Naive B cell (primary cell): ENCODE measurements at places on chromosomes 1 and 21. TPM values are rescaled to one million over a fixed set of nuclear protein-coding genes. Genes with fewer than 3 reads are reported as not detected.

GRCh38 chr1:44433209-44433608, 28.2 kb downstream of the RNF220 start:
- no peak overlapping the region for H3K27ac ChIP-seq
- no peak for DNase-seq
- peaks cover 2% of the 10 kb centered on the region for H3K4me1 ChIP-seq
- no peak overlapping the region for H3K4me3 ChIP-seq
- H3K36me3 ChIP-seq: no peaks in the 10 kb centered on the region

Gene SPRR2E
- not detected for polyA plus RNA-seq

Gene LMOD1
- polyA plus RNA-seq: not detected

DNA sequence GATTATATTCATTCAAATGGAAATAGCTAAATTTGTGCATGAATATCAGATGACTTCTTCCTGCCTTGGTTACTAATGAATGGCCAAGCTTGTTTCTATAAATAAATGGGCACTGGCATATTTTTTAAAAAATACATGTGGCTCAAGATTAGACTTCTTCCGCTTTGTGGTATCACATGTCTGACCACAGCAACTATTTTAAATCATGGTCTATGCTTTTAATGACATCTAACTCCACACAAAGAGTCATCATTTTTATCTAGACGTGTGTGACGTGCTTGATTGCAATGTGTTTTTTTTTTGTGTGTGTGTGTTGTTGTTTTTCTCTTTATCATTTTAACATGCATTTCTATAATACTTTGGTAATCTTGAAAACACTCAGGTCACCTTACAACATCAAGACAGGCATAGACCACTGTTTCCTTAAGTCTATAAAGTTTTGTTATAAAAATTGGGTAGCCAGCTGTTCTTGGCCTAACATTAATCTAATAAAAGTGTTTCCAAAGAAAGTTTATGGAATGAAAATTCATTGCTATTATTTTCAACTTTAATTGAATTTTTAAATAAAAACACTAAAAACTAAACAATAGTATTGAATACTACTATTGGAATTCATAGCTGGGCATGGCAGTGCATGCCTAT, 29.5 kb downstream of the RGS1 start:
- H3K27ac ChIP-seq: peak overlapping the region; percentile 95
- H3K27me3 ChIP-seq: peaks cover 39% of the 10 kb centered on the region
- peaks cover 28% of the 10 kb centered on the region for H3K4me1 ChIP-seq
- H3K4me3 ChIP-seq: peak overlapping the region; percentile 50

GRCh38 chr1:172002725-172003345, 161.5 kb downstream of the DNM3 start:
- no peaks in the 10 kb centered on the region for H3K27me3 ChIP-seq
- no peaks in the 10 kb centered on the region for H3K4me1 ChIP-seq

- no peak overlapping the region for H3K27ac ChIP-seq
- no peak for DNase-seq
Observed at GRCh38 chr1:236685205-236685916, 938 bp upstream of the ACTN2 start.

- H3K4me1 ChIP-seq: no peaks in the 10 kb centered on the region
- H3K27me3 ChIP-seq: peaks cover 14% of the 10 kb centered on the region
- H3K36me3 ChIP-seq: peaks cover 6% of the 10 kb centered on the region
- H3K4me3 ChIP-seq: no peak overlapping the region
Observed at GRCh38 chr1:53354119-53354518, 26.2 kb upstream of the LRP8 start.

DNA sequence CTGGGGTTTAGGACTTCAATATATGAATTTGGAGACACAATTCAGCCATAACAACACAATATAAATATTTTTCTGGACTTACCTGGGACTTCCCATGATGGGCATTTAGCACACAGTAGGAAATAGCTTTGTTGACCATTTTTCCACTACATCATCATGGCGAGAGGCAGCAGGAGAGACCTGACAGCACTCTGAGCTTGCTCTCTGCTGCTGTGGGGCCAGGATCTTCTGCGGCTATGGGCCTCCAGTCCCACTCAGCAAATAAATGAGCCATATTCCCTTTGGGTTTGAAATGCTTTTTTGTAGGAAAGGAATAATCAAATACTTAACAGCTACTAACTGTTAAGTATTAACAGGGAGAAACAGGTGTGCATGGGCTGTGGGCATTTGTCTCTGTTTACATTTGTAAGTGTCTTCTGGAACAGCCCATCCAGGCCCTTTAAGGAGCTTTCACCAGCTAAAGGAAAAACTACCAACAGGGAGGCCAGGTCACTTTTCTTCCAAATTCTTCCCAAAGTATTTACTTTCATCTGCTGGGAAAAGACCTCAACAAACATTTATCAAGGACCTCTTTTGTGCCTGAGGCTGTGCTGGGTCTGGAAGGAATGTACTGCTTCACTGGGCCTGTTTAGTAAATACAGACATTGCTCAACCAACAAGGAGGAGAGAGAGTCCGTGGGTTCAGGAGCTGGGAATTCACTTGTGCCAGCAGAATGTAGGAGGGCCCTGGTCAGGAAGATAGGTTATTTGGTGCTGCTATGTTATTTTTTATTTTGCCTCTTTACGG, 133.2 kb downstream of the LRIG2 start:
- no peak overlapping the region for H3K27ac ChIP-seq
- DNase-seq: no peak
- no peak overlapping the region for H3K4me3 ChIP-seq
- H3K36me3 ChIP-seq: no peaks in the 10 kb centered on the region
- H3K4me1 ChIP-seq: peaks cover 8% of the 10 kb centered on the region
- H3K27me3 ChIP-seq: peaks cover 17% of the 10 kb centered on the region

GRCh38 chr1:151790940-151791651, 796 bp upstream of the TDRKH start:
- peak overlapping the region; percentile 95 for H3K4me3 ChIP-seq
- H3K36me3 ChIP-seq: peaks cover 6% of the 10 kb centered on the region
- H3K27me3 ChIP-seq: no peaks in the 10 kb centered on the region

DNA sequence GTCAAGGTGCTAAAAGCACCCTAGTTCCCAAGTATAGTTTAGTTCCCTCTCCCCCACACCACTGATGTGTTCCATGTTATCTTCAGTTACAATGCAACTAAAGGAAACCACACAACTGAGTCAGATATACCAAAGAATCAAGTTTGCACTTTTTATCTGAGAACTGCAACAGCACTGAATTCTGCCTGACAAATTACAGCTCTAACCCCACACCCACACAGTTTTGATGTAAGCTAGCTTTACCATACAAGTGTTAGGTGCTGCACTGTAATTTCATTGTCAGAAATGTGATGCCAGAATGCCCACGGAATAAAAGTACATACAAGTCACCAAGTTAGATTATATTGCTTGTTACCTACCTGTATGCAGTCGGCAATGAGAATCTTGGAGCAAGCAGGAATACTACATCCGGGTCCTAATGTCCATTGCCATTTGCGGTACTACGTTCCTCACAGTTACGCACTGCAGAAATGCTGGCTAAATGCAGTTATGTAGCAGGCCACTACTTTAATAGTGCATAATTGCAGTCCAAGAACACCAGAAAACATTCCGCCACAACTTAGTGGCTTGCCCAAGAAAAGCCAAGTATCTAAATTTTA, 12.1 kb downstream of the SFPQ start:
- no peak overlapping the region for H3K27ac ChIP-seq
- H3K27me3 ChIP-seq: no peaks in the 10 kb centered on the region
- no peak overlapping the region for H3K4me3 ChIP-seq
- H3K4me1 ChIP-seq: peaks cover 36% of the 10 kb centered on the region
- H3K36me3 ChIP-seq: peaks cover 35% of the 10 kb centered on the region

- no peak overlapping the region for H3K4me3 ChIP-seq
- no peak overlapping the region for H3K27ac ChIP-seq
- no peak for DNase-seq
- no peaks in the 10 kb centered on the region for H3K36me3 ChIP-seq
- peaks cover 53% of the 10 kb centered on the region for H3K27me3 ChIP-seq
- no peaks in the 10 kb centered on the region for H3K4me1 ChIP-seq
Observed at GRCh38 chr1:157199421-157199755, 61.2 kb upstream of the ETV3 start.

Gene NEGR1
- not detected for polyA plus RNA-seq

Gene ZBTB21
- 7.6 TPM for polyA plus RNA-seq

Gene SLC9C2
- not detected for polyA plus RNA-seq

Gene PPM1J
- 0.48 TPM for polyA plus RNA-seq

DNA sequence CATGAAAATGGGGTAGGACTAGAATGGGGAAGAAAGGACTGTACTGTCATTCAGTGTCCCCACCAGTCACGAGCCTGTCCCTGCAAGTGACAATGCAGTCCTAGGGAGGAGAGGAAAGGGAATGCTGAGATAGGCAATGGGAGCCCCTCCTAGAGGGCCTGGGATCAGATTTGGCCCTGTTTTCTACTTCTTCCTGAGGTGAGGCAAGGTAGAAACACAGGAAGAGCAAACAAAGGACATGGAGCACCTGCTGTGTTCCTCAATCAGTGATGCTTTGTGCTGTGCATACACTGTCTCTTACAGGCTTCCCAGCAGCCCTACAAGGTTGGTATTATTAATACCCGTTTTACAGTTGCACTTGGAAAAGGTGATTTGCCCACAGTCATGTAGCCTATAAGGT, 6.1 kb downstream of the FABP3 start:
- peaks cover 15% of the 10 kb centered on the region for H3K36me3 ChIP-seq
- H3K4me1 ChIP-seq: no peaks in the 10 kb centered on the region
- H3K4me3 ChIP-seq: no peak overlapping the region
- no peaks in the 10 kb centered on the region for H3K27me3 ChIP-seq

- peaks cover 8% of the 10 kb centered on the region for H3K27me3 ChIP-seq
- no peak overlapping the region for H3K4me3 ChIP-seq
- no peaks in the 10 kb centered on the region for H3K4me1 ChIP-seq
Observed at GRCh38 chr1:164781972-164782371, 223.0 kb downstream of the PBX1 start.

- H3K27ac ChIP-seq: no peak overlapping the region
- H3K36me3 ChIP-seq: peaks cover 14% of the 10 kb centered on the region
- no peak overlapping the region for H3K4me3 ChIP-seq
- H3K27me3 ChIP-seq: no peaks in the 10 kb centered on the region
- no peak for DNase-seq
Observed at GRCh38 chr1:92872719-92873118, 40.9 kb downstream of the RPL5 start.

DNA sequence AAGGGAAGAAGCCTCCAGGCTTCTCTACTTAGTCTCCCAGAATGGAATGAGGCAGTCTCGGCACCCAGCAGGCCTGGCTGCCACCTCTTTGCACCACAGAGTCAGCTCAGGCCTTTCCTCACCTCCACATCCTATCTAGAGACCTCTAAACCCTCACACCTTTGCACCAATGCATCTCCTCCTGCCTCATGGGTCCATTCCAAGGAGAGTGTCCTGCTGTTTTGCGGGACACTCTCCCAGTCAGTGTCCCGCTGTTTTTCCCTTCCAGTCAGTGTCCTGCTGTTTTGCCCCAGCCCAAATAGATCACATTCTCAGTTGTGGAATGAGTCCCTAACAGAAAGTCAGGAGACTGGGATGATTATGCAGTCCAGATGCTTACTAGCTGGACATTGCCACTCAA, 185.6 kb upstream of the CAMK1G start:
- no peak overlapping the region for H3K4me3 ChIP-seq
- no peaks in the 10 kb centered on the region for H3K4me1 ChIP-seq

Gene OLIG1
- not detected for polyA plus RNA-seq
